ENCODE measurements at places on chromosomes 5 and 9.

DNA sequence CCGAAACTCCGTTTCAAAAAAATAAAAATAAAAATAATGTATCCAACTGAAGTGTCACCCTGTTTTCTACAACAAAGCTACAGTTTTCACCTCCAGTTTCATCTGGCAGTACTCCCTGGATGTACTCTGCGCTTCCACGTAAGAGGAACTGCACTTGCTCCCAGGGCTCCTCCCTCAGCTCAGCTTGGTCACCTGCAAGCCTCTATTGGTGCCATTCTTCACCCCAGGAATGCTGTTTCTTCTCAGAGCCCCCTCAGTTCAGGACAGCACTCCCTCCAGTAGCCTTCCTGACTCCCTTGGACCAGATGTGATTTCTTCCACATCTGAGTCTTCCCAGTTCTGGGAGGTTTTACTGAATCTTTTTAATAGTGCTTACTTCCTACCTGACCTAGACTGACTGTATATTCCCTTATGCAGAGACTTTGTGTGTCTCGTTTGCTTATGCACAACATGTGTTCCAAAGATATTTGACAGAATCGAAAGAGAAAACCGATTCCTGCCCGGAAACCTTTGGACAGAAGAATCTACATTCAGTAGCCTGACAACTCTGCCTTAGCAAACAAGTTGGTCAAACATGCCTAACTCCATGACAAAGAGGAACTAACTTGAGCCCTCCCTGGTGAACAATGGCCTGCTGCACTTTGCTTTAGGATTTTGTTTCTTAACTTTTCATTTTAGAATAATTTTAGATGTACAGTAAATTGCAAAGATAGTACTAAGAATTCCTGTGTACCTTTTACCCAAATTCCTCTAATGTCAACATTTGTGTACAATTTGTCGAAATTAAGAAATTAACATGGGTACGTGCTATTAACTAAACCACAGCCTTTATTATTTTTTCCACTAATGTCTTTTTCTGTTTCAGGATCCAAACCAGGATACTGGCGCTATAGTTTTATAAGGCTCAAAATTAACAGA lies 814 bp downstream of the CCDC125 start:
- peak; percentile 65 for DNase-seq

DNA sequence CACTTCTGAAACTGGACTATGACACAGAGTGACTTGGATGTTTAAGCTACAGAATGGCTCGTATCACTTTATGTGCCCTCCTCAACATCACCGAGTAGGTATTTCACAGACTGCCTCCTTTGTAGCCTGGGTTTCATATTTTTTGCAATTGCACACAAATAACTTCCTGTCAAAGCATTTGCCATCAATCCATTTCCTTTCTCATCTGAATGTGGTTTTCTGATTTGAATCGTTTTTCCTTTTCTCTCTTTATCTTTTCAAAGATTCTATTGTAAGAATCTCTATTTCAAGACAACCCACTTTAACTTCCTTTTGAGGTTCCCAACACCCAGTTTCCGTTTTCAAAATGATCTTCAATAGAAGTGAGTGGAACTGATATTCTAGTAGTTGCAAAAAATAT lies 563.8 kb upstream of the ARRDC3 start:
- DNase-seq: no peak

- DNase-seq: peak; percentile 63
Observed at GRCh38 chr5:122858451-122858850, 13.0 kb downstream of the SNX24 start.

DNA sequence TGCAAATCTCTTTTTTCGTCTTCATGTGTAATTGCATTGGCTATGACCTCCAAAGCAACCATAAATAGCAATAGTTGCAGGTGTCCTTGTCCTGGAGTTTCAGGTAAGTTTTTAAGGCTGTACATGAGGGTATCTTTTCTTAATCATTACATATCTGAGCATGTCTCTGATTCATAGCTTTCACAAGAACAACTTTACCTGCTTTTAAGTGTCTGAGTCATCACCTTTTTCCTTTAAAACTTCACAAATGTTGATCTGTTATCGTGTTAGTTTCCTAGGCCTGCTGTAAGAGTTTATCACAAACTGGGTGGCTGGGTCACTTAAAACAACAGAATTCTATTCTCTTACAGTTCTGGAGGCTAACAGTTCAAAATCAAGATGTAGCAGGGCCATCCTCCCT lies 13.8 kb downstream of the GARNL3 start:
- no peak for DNase-seq

GRCh38 chr9:125372441-125373226 lies 111.0 kb downstream of the GAPVD1 start:
- DNase-seq: no peak

GRCh38 chr5:135988546-135988945 lies 33.8 kb upstream of the LECT2 start:
- no peak for DNase-seq

- DNase-seq: peak; percentile 71
Observed at GRCh38 chr9:21778304-21778703, 24.1 kb upstream of the MTAP start.

- DNase-seq: peak; percentile 72
Observed at GRCh38 chr9:96884443-96884842, 30.1 kb upstream of the ZNF782 start.

DNA sequence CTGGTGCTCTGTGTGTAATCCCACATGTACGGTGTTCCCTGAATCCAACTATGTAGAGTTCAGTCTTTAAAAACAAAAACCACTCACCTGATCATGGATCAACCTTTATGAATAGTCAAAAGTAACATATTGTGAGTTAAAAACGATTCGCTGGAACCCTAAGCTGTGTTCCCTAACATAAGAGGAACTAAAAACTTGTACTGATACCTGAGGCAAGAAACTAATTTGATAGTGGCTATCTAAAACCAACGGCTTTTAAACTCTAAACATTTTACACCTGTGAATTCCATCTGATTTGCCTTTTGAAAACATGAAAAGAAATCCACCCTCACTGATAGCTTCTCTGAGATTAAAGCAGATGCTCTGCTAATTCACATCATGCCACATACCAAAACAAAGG lies 101.5 kb downstream of the DEPDC1B start:
- DNase-seq: no peak

DNA sequence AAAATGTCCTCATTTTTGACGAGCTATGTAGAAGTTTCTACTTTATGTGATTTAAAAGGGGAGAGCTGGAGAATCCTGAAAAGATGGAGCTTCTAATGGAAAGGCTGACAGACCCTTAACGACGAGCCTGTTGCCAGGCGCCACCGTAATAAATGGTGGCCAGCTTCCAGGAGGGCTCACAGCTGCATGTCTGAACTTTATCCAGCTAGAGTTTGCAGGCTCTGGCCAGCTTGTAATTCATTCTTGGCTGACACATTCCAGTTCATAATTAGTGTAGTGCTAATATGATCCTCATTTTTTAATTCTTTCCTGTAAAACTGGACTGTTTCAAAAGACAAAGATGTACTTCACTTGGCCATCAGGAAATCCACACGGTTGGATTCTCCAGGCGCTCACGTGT lies 246.7 kb downstream of the GAS1 start:
- DNase-seq: no peak

- peak; percentile 29 for DNase-seq
Observed at GRCh38 chr5:16467363-16468219, 2.0 kb upstream of the ZNF622 start.

GRCh38 chr5:14816999-14817761 lies 54.4 kb downstream of the ANKH start:
- no peak for DNase-seq

- DNase-seq: no peak
Observed at GRCh38 chr5:147648597-147648996, 133.9 kb downstream of the JAKMIP2 start.

GRCh38 chr9:69324549-69325401 lies at the start of gene ENTREP1:
ENTREP1 (plus strand) TSS chr9:69325215; CDS start chr9:69325310, 95 bp downstream.
- peak; percentile 21 for DNase-seq

DNA sequence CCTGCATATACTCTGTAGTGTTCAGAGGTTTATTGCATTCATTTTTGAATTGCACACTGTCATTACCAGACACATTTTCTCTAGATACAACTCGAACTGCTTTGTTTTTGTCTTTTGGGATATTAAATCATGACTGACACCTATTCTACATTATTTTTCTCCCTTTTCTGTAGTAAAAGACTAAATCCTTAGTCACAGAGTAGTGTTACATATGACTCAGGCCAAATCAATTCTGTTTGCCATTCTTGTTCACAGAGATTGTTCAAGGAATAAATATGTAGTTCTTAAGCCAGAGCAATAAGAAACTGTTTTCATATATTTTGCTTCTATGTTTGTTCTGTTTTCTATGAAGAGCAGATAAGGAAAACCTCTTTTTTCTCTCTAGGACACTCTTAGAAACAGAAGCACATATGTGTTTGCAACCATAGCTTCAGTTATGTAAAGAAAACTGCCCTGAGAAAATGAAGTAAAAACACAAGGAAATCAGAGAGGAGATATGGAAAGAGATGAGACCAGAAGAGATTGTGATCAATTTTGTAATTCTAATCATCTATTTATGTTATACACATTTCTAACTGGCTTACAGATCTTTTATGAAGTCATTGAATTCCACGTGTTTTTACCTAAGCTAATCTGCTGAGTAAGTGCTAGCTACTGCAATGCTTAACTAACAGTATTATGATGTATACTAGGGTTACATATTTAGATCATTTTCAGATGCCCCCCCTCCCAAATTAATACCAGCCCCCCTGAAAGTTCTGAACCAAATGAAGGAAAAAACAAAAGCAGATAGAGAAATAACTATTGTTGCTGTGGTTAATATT lies 1995.6 kb upstream of the CDH6 start:
- DNase-seq: no peak

DNA sequence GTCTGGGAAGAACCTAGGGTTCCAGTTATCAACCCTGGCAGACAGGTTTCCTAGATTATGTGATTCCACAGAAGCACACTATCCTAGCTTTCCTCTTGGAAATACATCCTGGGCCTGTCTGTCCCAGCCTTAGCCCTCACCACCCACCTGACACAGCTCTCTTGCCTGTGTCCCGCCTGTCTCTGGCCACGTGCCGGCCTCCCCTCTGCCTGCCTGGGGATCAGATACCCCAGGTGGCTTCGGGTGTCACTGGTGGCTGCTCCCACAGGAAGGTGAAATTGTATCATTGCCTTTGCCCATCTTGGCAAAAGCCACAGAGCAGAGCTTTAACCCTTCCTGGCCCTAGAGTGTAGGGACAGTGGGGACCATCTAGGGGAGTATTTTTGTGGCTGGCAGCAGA lies 6.2 kb downstream of the COL27A1 start:
- no peak for DNase-seq

DNA sequence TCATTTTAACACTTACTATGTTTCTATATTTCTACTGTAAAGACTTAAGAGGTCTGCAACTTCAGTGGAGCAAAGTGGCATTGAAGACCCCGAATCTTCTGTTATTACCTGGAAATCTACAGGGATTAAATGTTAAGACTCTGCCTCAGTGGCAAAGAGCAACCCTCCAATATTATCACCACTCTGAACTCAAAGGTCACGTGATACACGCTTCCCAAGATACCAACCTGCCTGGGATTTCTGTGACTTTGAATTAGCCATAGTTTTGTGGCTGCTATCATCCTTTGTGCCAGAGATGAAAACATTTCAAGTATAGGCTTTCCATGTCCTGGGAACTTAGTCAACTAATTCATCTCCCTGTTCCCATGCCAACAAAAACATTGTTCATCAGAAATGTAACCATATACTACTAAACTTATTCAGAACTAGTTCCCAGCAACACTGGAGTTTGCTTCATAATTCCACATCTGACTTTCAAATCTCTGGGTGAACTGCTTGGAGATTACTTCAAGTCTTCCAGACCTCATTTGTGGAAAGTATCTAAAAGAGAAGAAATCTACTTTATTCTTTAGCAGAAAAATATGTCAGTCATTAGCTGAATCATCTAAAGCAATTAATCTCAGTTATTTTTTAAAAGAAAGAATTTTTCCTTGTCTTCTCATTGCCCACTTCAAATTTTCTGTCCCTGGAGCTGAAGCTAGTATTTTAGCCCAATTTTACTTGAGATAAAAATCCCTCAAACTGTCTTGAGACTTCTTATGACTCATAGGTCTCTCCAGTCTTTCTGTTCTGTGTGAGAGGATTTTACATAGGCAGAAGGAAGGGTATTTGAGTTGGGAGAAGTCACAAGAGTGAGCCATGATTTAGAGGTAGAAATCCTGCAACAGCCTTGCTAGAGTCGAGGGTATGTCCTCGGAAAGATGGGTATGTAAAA lies 83.0 kb downstream of the ZNF462 start:
- no peak for DNase-seq

GRCh38 chr5:104843822-104844221 lies 1281.2 kb upstream of the NUDT12 start:
- DNase-seq: no peak

GRCh38 chr5:153496835-153497234 lies 6.4 kb downstream of the GRIA1 start:
- DNase-seq: peak; percentile 41

GRCh38 chr5:123104607-123105006 lies 15.6 kb downstream of the PRDM6 start:
- no peak for DNase-seq

GRCh38 chr9:113823421-113823820 lies 52.7 kb upstream of the ZNF618 start:
- no peak for DNase-seq
